ENCODE measurements at places on chromosomes 2 and 18.

DNA sequence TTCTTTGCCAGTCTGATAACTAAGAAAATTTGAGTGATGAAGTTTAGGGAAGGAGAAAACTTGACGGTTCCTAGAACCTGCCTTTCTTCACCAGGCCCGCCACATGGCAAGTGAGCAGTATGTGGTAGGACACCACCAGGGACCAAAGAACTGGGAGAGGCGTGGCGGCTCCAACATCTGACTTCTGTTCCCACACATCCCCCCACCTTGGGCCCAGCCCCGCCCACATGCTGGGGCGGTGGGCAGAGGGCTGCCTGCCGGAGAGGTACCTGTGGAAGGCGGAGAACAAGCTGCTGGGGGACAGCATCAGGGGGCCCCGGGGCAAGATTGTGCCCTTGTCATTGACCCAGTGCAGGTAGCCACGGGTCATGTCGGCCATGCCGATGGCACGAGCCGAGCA, 75.0 kb downstream of the EMILIN2 start:
- DNase-seq = no peak

DNA sequence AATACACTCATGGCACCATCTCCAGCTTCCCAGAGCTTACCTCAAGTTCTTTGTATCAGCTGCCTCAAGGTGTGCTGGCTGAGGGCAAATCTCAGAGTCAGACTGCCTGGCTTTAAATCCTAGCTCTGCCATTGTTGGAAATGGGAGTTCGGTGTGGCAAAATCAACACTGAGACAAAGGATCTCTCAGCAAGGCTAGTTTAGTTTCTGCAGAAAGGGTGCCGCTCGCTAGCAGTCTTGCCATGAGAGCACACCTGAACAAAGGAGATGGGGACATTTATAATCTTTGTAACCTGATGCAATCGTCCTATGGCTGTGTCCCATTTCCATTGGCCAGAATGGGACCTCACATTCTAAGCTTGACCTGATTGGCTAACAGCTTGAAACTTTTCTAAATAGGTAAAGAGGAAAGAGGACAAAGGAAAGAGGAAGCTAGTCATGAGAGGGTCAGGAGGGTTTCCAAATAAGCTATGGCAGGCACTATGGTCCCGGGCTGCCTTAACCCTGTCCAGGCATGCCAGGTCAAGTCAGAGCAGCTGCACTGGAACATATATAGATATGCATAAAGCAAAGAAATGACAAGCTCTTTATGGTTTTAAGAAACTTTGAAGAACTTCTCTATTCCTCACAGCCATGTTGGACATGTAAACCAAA, 4.3 kb upstream of the UBE2F start:
- no peak for DNase-seq

DNA sequence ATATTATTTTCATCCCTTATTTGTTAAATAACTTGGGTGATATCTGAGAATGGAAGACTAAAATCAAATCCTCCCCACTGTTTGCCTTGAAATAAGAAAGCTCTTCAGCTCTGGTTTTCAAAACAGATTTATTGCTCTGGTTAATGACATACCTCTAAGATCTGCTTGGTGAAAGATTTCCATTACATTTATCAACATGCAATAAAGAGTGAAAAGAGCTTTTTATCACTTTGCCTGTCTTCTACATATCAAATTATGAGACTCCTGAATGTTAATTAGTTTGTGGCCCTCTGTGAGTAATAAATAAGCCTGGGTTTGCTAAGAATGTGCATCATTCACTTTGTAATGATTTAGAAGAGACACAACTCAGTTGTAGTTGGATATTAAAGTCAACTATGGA, 115.7 kb downstream of the PRKRA start:
- no peak for DNase-seq

GRCh38 chr2:42713920-42714319, 50.0 kb downstream of the OXER1 start:
- no peak for DNase-seq

DNA sequence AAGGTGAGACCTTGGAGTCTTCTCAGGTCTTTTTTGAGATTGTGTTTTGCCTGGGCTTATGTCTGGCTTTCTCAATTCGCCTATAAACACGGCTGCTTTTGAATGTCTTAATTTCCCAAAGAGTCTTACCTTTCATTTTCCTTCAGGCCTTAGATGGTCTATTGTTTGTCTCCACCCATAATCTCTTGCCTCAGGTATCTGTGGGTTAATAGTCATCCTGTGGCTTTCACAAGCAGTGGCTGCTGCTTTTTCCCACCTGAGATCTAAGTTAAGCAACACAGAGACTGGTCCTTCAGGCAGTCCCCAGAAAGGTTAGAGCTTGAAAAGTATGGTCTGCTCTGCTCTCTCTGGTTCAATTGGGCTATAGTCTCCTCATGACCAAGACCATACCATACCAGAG, 275.3 kb downstream of the INSIG2 start:
- no peak for DNase-seq

DNA sequence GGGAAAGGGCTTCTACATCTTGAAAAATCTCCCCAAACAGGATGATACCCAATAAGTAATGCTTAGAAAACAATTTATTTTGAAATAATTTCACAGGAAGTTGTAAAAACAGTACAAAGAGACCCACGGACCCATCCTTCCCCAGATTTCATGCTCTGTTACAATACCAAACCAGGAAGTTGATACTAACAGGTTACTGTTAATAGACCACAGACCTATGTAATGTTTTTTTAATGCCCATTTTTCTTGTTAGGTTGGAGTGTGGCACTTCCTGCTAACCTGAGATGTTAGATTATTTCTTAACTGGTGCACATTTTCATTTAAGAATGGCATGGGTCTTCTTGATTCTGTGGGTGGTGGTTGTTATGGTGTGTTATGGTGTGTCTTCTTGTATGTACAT, 21.4 kb upstream of the MGAT5 start:
- no peak for DNase-seq

GRCh38 chr2:36528766-36529392, 69.1 kb downstream of the FEZ2 start:
- DNase-seq = no peak

DNA sequence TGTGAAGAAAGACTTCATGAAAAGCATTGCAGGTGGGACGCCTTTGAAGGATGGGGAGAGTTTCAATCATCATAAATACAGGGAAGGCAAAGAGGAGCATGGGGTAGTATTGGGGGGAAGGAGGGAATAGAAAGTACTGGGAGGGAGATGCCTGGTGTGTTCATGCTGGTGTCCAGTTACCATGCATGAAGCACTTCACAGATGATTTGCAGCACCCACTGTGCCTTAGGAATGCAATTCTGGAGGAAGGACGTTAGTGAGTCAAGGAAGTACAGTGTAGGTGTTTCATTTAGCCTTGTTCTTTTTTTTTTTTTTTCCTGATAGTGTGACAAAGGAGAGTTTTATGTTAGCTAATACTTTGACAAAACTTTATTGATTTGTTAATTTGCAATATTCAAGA, 36.8 kb downstream of the ADAM23 start:
- no peak for DNase-seq

GRCh38 chr2:46335391-46336282, 38.4 kb downstream of the EPAS1 start:
- DNase-seq = no peak

GRCh38 chr2:106032676-106033075, 161.4 kb downstream of the UXS1 start:
- no peak for DNase-seq

DNA sequence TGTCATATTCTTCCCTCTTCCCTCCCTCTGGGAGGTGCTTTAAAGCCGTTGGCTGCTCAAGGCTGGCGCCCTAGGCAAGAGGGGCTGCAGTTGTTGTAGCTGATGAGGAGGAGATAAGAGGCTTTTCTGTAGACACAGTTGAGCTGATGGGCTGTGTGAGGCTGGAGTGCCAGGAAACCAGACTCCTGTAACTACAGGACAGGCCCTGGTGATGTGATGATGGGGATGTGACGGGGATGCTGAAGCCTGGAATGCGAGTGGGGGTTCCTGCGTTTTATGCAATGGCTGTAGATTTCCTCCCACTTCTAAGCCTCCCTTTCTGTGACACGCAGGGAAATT, 5.7 kb upstream of the EFR3B start:
- DNase-seq = no peak

DNA sequence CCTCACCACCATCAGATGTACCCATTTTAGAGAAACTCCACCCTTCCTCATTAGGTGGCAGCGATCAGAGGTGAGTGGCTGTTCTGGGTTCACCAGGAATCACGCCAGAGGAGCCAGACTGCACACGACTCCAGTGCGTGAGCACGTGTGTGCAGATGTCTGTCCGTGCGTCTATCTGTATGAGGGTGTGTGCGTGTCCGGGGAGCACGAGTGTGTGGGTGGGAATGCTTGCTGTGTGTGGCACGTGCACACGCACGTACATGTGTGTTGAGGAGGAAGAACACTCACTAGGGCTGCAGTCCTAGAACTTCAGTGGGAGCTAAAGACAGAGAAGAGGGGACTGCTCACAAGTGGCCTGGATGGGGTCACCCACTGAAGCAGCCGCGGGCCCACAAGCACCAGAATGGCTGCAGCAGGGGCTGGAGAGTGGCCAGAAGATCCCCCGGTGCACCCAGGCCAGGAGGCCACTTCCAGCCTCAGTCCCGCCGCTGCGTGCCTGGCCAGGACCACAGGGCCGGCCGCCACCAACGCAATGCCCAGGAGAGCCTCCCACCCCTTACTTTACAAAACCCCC, 13.9 kb downstream of the HDAC4 start:
- DNase-seq = no peak

All from stimulated activated CD4-positive, alpha-beta T cell treated with anti-CD3 and anti-CD28 coated beads, Interleukin-1b, Interleukin-23, amount 100 ng/mL, for 4 hours (primary cell).